T-helper 2 cell treated with Interferon-gamma antibody and Interleukin-4, amounts not matched to agents 5 μg/mL and 100 μg/mL, for 36 hours (primary cell): ENCODE measurements at places on chromosomes 1 and 21.

DNA sequence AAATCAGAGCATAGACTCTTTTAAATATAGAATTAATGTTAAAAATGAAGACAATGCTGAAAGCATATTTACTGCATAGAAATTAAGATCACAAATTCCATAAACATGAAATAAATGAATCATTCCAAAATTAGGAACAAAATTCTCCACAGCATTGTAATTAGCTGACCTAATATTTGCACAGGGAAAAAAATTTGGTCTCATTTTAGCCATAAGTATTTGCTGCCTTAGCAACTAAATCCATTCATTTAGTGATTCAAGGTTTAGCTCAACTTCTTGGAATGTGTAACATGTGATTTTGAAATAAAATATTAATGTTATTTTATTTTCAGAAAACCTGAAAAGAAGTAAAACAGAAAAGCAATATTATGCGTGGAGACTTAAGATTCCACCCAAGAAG is 25.5 kb downstream of the ADAMTS5 start:
- no peak for DNase-seq

DNA sequence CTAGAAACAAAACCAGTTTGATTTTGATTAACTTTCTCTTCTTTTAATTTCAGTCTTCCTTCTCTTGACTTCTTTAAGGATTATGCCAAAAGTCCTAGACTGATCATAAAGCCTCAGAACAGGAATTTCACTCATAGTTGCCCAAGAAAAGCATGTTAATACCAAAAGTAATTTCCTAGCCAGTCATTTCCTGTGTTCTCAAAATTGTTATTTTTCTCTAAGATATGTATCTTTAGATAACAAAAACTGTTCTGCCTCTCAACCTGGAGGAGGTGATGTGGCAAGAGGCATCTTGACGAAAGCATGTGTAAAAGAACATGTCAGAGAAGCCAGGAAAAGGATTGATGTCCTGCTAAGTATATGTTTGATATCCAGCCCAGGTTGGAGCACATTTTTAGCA is 78.0 kb upstream of the IPO9 start:
- no peak for DNase-seq

DNA sequence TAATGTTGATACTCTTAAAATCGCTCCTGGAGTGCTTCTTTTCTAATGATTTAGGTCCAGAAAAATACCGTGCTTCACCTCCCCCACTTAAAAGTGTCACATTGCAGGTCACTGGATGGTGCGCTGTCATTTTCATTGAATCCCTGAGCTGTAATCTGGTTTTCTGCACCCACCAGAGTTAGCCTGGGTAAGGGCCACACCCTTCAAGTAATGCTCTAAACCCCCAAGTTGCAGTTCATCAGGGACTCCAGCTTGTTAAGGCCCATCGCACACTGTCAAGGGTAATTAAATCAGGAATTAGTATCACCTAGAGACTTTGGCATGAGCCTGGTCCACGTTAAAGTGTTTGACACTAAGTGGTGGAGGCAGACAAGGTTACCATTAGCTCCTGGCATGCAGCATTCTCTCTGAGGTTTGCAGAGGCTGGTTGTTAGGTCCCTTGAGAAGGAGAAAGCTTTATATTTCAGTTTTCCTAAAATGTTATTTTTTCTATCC is 34.0 kb downstream of the ASTN1 start:
- no peak for DNase-seq

DNA sequence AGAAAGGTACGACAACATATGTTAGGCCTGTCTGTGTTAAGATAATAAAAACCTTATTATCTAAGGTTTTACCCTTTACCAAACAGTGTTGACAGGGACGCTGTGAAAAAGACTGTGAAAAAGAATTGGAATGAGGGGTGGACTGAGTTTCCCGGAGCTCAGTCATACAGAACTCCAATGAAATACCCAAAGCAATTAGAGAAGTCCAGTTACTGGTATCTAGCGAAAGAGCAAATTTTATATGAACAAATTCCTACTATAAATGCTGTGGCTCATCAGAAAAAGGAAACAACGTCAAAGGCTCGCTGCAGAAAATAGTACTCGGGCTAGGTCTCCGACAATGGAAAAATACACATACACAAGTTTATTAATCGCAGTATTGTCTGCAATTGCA is 708 bp upstream of the RBBP5 start:
- no peak for DNase-seq

GRCh38 chr1:231162297-231162969 is 575 bp downstream of the TRIM67 start:
- DNase-seq, result peak; percentile 17

DNA sequence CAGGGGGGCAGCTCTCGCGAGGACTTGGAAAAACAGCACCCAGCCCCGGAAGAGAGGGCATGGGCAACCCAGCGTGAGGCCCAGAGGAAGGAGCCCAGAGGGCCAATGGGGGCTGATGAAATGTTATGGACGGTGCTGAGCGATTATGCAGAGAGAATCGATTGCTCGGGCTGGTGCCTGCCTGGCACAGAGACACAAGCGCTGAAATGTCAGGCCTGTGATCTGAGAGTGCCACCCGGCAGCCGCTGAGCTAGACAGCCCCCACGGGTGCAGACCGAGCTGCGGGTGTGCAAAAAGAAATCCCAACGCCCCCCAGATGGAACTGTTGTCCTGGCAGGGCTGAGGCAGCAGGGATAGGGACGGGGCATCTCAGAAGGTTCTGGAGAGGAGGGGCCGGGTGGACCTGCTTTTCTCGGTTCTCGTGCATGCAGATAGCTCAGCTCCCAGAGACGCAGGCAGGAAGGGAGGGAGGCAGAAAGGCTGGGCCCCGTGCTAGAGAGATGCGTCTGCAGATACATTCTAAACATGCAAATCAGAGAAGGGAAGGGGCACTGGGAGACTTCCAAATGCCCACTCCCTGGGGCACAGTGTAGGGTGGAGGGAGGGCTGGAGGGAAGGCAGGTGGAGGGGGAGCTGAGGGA is 41.5 kb downstream of the TAS1R2 start:
- no peak for DNase-seq

DNA sequence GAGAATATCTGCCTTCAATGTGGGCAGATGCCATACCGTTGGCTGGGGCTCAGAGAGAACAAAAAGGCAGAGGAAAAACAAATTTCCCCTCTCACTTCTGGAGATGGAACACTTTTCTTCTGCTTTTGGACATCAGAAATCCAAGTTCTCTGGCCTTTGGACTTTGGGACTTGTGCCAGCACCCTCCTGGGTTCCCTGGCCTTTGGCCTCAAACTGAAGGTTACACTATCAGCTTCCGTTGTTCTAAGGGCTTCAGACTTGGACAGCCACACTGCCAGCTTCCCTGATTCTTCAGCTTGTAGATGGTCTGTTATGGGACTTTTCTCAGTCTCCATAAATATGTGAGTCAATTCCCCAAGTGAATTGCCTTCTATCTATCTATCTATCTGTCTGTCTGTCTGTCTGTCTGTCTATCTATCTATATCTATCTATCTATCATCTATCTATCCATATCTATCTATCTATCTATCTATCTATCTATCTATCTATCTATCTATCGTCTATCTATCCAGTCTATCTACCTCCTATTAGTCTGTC is 778.1 kb upstream of the TMPRSS15 start:
- DNase-seq, result no peak

DNA sequence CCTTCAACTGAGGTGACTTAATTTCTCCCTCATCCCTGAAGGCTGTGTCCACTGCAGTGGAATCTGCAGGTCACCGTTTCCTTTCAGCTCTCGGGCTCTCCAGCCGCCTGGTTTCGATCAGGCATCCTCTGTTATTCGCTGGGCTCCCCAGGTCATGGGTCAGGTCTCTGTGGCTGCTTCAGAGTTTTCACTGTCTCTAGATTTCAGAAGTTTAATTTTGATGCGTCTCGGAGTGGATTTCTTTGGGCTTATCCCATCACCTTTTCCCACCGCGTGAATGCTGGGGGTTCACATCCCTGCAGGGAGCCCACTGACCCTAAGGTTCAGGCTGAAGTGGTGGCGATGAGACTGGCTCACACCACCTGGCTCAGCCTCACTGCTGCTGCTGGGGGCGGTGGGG is 3.3 kb downstream of the ACTRT2 start:
- DNase-seq, result no peak

GRCh38 chr1:172154551-172154950 is 265.9 kb upstream of the C1orf105 start:
- DNase-seq, result no peak

DNA sequence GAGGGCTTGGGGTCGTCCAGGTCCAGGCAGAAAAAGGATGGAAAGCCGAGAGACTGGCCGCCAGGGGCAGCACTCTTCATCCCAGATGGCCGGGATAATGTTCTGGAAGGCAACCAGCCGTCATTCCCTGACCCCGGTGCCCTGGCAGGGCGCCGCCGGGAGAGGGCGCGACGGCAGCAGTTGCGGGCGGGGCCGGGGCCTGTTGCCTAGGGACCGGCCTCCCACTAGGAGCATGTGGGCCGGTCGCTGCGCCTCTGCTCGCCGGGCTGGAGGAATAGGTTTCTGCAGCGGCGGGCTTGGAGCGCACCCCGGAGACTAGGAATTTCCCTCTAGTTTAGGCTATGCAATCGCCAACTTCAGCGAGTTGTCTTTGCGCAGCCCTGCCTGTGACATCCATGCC is 11.0 kb downstream of the DMRTB1 start:
- no peak for DNase-seq

DNA sequence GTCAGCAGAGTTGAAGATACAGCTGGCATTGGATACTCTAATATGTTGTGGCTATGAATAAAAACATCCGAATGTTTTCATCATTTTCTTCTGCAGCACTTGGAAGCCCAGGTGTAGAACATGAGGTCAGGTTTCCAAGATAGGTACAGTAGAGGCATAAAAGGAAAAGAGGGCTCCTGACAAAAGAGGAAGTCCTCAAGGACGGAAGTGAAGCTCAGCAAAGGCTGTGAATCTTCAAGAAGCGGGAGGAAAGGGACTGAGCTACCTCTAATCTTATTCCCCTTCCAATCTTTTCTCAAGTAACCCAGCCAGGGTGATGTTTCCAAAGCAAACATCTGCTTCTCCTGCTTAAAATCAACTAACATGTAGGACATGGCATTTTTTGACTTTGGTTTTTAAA is 4.4 kb upstream of the PIK3C2B start:
- DNase-seq, result no peak

- no peak for DNase-seq
Measured at GRCh38 chr21:34642211-34643075, 26.4 kb upstream of the CLIC6 start.

- DNase-seq, result no peak
Measured at GRCh38 chr1:205313563-205314308, 7.8 kb downstream of the NUAK2 start.

DNA sequence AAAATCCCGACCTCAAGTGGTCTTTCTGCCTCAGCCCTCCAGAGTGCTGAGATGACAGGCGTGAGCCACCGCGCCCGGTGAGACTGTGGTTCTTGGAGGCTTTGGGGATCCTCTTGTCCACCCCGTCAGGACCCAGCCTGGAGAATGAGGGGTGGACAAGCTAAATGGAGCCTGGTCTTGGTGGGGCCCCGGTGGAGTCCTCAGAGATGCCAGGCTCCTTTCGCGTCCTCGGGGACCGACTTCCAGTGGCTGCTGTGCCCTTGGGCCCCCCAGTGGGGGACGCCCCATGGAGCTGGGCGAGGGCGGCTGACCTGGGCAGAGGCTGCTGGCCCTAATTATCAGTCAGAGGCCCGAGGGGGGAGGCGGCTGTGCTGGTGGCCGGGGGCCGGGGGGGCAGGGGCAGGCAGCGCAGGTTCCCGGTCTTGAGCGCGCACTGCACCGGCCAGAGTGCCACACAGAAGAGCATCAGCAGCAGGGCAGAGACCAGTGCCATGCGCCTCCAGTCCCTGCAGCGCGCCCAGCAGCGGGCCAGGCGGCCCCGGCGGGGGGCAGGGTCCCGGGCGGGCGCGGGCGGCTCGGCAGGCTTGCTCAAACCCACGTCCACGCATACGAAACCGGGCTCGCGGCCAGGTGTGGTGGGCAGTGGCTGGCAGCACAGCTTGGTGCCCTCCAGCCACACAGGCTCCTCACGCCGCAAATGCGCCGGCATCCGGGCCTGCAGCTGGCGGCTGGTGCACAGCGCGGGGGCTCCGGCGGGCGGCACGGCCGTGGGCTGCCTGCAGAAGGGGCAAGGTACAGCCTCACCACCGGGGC is 2.4 kb downstream of the RNF223 start:
- DNase-seq, result no peak

GRCh38 chr1:162689745-162690671 is 57.7 kb downstream of the DDR2 start:
- no peak for DNase-seq

DNA sequence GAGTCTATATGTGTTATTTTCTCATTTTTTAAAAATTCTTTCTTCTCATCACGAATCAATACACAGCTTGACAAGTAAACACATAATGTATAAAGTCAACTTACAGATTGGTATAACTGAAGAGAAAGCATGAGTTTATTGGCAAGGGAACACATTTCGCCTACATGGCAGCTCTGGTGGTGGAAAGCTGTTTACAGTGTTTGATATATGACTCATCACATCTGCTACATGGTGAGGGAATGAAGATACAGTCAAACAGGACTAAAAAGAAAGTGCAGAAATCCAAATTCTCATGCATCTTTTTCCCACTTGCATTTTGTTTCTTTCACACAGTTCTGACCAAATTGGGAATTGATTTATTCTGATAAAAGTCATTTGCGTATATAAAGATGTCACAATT is 122.2 kb upstream of the ADGRL4 start:
- no peak for DNase-seq

- DNase-seq, result no peak
Measured at GRCh38 chr1:54053745-54054437, 483 bp downstream of the TCEANC2 start.

- DNase-seq, result no peak
Measured at GRCh38 chr1:90716552-90717355, at the start of gene BARHL2. TSS of gene BARHL2 (minus strand) at chr1:90717302. CDS start at chr1:90717195, 107 bp downstream.

- DNase-seq, result no peak
Measured at GRCh38 chr1:58722967-58723366, 23.1 kb upstream of the MYSM1 start.

DNA sequence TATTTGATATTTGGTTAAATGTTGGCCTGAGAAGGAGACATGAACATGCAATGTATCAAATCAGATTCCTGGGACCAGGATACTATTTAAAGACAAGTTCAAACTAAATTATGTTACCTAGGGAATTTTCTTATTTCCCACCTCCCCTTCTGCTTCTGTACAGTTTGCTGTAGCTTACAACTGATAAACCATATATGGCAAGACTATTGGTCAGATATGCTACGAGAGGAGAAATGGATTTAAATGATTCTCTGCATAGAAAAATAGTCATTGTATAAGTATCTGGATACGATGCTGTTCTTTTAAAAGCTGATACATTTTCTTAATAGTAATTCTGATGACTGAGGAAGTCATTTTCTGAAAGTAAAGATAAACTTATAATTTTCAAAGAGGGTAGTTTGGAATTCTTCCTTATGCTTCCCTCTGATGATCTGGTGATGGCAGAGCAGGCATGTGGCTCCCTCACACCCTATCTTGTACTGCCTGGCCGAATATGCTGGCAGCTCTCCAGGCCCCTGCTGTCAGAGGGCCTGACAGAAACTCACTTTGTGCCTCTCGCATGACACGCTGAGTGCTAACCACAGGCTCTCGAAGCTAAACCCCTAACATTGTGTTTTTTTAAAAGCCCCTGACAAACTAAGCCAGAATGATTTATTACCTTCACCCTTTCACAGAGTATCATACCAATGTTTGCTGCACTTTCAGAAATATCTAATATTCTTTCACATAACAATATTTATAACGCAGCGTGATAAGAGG is 19.4 kb downstream of the RRP15 start:
- no peak for DNase-seq
